ENCODE measurements at places on chromosomes 2 and 18. TPM values are rescaled to one million over a fixed set of nuclear protein-coding genes. Genes with fewer than 3 reads are reported as not detected.

YES1 gene
- total RNA-seq = 49.5 TPM

HAUS1 gene
- 37.0 TPM for total RNA-seq

PCARE gene
- total RNA-seq = under 0.01 TPM

FOXI3 gene
- total RNA-seq = not detected

TM4SF20 gene
- not detected for total RNA-seq

ACMSD gene
- total RNA-seq = not detected

- DNase-seq = no peak
These were observed 37.7 kb upstream of the SMAD2 start for GRCh38 chr18:47968006-47968676.

- DNase-seq = no peak
These were observed 814.5 kb upstream of the LRATD1 start for GRCh38 chr2:13818002-13818401.

DNA sequence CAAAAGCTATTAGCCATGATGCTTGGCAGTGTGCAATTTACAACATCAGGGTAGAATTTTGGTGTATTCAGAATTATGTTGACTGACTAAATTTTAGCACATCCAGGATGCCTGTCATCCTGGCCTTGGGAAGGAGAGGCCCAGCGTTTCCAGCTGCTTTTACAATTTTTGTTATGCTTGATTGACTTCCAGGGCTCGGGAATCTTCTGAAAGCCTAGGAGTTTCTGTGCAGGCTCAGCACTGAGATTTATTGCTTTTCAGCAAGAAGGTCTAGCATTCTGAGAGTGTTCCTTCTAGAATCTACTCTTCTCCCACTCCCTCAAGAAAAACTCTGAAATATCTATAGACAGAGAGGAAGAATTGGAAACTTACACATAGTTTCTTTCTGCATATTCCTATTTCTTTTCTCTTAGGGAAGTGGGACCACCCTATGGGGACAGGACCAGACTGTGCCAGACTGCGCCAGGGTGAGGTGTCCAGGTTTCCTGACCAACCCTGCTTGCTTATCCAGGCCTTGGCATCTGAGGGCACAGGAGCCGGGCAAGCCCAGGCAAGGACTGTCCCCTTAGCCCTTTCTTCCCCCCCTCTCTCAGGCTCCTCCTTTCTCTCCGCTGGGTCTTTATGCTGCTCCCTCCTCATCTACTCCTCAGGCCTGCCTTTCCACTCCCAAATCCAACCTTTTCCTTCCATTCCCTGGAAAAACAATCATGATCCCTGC, 26.9 kb downstream of the MAIP1 start:
- DNase-seq = no peak

- DNase-seq = no peak
These were observed 20.4 kb upstream of the SESTD1 start for GRCh38 chr2:179285060-179285459.

DNA sequence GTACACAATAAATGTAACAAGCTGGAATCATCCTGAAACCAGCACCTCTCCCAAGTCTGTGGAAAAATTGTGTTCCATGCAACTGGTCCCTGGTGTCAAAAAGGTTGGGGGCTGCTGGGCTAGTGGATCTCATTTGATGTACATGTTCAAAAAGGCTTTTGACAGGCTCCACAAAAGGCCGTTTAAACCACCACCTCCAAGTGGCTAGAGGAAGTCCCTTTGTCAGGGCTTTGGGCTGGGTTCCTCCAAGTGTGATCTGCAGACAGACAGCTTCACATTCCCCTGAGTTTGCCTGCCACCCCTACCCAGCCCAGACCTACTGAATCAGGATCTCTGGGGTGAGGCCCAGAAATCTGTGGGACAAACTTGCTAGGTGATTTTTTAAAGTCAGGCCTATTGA, 84.7 kb downstream of the TGFA start:
- DNase-seq = no peak

DNA sequence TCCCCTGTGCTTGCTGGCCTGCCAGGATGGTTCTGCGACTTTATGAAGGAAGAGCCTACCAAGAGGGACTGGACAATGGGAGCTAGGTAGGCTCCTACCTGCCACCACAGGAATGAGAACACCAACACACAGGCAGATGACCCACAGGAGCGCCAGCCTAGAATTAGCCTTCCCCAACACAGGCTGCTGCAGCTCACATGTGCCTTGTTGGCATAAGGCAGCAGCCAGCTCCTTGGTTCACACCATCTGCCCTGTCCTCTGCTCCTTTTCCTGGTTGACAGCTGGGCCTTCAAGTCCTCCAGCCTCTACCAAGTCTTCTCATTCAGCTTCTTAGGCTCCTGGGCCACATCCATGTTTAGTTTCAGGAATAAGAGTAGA, 705.4 kb upstream of the RAB6C start:
- no peak for DNase-seq

DNA sequence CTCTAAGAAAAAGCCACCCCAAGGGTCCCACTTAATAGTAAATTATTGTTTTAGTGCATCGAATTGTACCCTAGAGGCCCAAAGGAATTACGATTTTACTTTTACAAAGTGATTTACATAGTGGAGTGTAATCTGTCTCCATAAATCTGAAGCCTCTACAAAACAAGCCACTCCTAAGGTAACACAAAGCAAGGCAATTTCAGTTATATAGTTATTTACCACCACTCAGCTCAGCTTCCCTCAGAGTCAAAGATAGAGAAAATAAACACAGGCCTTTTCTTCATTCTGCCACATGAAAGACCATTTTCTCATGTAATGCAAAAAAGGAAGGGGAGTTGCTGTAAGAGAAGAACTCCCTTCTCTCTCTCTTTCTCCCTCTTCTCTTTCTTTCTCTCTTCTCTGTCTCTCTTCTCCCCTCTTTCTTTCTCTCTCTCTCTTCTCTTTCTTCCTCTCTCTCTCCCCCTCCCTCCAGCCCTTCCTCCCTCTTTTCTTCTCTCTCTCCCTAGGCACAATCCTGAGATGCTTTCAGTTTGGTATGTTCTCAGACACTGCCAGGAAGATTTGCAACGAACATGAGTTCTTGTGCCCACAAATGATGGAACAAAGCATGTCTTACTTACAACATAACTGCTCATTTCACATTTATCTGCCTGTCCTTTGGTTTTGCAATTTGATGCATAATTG, 264.5 kb downstream of the BCL2 start:
- no peak for DNase-seq

DNA sequence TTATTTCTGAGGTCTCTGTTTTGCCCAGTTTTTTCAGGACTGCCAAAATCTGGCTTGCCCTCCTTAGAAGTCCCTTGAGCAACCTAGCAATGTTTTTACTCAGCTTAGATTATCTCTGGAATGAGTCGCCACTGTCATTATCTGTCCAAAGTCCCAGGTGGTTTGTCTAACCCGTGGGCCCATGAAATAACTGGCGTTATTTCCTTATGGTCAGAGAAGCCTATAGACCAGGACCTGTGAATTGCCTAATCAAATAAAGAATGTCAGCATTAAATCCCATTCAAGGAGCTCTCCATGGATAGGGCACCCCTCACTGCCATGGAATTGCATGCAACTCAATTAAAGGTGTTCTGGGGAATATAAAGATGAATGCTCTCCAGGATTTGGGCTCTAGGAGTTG, 373.9 kb downstream of the SETBP1 start:
- DNase-seq = no peak

DNA sequence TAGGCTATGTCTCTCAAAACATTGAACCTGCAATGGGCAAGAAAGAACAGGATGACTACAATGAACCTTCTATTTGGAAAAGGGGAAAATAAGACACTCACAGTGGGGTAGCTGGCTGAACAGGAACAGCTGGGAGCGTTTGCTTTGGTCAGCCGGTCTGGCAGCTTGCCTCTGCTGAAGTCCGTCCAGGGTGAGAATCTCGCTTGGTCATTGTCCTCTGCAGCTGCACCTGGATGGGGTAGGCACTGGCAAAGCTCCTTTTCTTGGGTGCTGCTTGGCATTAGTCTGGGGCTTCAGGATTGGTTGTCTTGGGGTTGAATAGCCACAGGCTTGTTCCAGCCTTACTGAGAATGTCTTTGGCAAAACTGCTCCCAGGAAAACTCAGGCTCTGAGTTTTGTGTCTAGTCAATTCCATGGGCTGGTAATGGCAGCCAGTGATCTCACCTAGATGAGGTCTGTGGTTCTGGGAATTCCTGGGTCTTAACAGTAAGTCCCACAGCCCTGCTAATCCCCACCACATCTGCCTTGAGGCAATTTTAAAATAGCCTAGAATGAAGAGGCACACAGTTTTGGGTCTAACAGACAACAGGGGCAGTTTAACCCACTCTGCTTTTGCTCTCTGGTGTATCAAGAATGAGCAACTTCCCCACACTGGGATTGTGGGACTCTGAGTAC, 13.4 kb downstream of the NEDD4L start:
- peak; percentile 33 for DNase-seq

- no peak for DNase-seq
These were observed 159.5 kb downstream of the HNMT start for GRCh38 chr2:138123741-138124140.

GRCh38 chr2:202171241-202171825, 67.1 kb downstream of the SUMO1 start:
- DNase-seq = peak; percentile 28

- peak; percentile 90 for DNase-seq
These were observed 162.4 kb downstream of the CELF4 start for GRCh38 chr18:37403100-37403781.

DNA sequence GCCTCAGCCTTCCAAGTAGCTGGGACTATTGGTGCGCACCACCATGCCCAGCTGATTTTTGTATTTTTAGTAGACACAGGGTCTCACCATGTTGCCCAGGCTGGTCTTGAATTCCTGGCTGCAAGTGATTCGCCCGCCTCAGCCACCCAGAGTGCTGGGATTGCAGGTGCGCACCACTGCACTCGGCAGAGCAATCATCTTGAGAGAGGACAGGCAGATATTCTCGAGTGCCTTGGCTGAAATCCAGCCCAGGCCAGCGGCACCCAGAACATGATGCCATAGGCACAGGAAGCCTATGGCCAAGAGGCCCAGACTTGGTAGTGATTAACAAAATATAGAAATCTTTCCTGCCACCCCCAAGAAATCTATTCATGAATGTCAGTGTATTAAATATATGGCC, 58.0 kb upstream of the PEX13 start:
- no peak for DNase-seq

Measured in fibroblast of lung (primary cell).